ENCODE measurements at places on chromosomes 6 and 20. TPM values are rescaled to one million over a fixed set of nuclear protein-coding genes. Genes with fewer than 3 reads are reported as not detected.
A peak's percentile ranks its signal among the peaks of the same experiment; 100 is the strongest.

OOEP gene
- not detected for total RNA-seq

SSTR4 gene
- not detected for total RNA-seq

OR2B6 gene
- not detected for total RNA-seq

PPP1R14C gene
- 42.3 TPM for total RNA-seq

CDSN gene
- not detected for total RNA-seq

FAM209B gene
- total RNA-seq, result not detected

CTCFL gene
- not detected for total RNA-seq

REM1 gene
- 4.5 TPM for total RNA-seq

E2F1 gene
- total RNA-seq, result 5.5 TPM

SLC22A2 gene
- 0.62 TPM for total RNA-seq

NEDD9 gene
- total RNA-seq, result 50.0 TPM

ABHD16B gene
- total RNA-seq, result not detected

CFB gene
- total RNA-seq, result 7.1 TPM

DNA sequence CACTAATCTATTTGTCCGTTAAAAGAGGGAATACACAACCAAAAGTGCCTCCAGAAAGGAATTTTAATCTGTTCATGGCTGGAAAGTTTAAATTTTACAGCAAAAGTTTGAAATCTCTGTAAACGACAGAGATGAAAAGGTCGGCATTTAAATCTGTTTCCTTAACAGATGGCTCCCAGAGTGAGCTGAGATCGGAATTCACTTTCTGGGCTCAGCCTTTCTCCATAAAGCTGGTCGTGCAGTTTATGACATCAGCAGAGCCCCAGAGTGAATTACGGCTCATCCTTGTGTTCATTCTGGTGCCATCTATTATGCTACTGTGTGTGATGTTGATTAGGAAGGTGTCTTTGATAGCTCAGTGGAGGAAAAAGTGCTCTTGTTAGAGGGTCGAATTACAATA is 117.6 kb upstream of the ZFP64 start:
- no peak for DNase-seq

- no peak for DNase-seq
These were observed 283.9 kb downstream of the TBC1D7 start for GRCh38 chr6:13044390-13044789.

DNA sequence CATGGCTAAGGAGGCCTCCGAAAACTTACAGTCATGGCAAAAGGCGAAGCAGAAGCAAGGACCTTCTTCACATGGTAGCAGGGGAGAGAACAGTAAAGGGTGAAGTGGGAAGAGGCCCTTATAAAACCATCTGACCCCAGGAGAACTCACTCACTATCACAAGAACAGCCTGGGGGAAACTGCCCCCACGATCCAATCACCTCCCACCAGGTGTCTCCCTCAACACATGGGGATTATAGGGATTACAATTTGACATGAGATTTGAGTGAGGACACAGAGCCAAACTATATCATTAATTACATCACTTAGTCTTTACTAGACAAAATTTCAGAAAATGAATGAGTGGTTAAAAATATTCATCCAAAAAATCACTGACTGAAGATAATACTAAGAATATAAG is 453.6 kb downstream of the COL12A1 start:
- no peak for DNase-seq

- DNase-seq, result no peak
These were observed 52.7 kb downstream of the LYRM4 start for GRCh38 chr6:5208057-5208456.

GRCh38 chr6:144189351-144189750 is 39.0 kb downstream of the STX11 start:
- DNase-seq, result peak; percentile 75

DNA sequence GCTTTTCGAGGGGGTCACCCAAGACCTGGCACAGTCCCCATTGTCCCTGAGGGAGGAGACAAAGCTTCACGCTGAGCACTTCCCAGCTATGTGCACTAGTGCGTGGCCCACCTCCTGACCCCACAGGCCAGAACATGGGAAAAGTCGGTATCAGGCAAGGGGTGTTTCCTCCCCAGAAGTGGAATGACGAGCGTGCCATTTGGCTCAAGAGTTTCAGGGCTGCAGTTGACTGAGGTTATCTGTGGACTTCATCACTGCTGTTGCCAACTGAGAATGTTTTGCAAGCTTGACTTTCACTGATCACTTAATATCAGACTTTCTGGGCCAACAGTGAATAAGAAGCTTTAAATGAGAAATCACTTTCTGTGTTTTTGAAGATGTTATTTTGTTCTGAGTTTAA is 137.0 kb upstream of the AFDN start:
- no peak for DNase-seq

DNA sequence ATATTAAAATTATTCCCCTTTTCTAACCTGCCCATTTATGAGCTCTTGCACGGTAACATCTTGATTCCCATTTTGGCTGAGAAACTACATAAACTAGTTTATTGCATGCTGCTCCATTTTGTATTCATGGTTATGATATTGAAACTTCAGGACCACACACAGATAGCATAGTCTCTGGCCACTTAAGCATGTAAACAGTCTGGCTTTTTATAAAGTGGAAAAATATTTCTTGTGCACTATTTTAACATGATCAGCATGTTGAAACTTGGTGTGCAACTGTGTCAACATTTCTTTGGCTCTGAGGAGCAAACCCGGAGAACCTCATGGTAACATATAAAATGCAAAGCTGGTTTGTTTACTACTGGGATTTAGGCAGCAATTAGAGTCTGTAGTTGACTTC is 70.7 kb downstream of the SLX4IP start:
- DNase-seq, result peak; percentile 67

- no peak for DNase-seq
These were observed 69.1 kb downstream of the DST start for GRCh38 chr6:56573624-56574023.

GRCh38 chr6:80441131-80441530 is 334.7 kb downstream of the BCKDHB start:
- no peak for DNase-seq

- DNase-seq, result no peak
These were observed 5.6 kb upstream of the ZNF831 start for GRCh38 chr20:59157961-59158541.

- DNase-seq, result no peak
These were observed 394.4 kb upstream of the CDH4 start for GRCh38 chr20:60857708-60858107.

DNA sequence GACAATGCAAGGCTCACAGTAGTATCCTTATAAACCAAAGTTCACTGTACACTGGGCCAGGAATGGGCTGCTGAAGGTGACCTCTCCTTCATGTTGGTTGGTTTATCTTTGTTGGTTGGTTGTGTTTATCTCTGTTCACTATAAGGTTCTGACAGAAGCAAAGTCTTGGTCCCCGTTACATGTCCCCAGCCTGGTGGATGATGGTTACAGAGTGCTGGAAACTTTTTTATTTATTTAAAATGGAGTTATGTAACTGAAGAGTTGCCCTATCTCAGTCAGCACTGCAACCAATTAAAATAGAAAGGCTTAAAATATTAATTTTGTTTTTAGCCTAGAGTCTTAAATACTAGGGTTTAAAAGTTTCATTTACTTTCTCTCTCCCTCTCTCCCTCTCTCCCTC is 100.6 kb downstream of the SLC16A10 start:
- DNase-seq, result no peak

- peak; percentile 31 for DNase-seq
These were observed 63.2 kb downstream of the PYGB start for GRCh38 chr20:25310921-25311728.

DNA sequence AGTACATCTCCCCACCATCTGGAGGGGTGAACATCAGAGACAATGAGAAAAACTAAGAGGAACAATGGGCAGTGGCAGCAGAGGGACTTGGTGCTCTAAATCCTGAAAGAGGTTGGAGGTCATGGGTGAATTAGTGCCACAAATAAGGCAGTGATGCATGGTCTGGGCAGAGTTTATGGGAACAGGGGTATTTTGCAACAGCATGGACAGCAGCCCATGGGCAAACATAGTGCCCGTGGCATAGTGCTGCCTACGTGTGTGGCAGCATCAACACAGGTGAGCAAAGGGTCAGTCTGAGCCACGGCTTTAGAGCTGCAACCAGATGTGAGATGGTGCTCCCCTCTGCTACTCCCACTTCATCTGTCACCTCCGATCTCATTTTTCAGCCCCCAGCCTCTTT is 459.1 kb upstream of the CITED2 start:
- no peak for DNase-seq

- peak; percentile 10 for DNase-seq
These were observed 534.5 kb downstream of the MAFB start for GRCh38 chr20:40154514-40154913.

GRCh38 chr20:19901226-19901625 is 115.9 kb upstream of the NAA20 start:
- DNase-seq, result no peak

DNA sequence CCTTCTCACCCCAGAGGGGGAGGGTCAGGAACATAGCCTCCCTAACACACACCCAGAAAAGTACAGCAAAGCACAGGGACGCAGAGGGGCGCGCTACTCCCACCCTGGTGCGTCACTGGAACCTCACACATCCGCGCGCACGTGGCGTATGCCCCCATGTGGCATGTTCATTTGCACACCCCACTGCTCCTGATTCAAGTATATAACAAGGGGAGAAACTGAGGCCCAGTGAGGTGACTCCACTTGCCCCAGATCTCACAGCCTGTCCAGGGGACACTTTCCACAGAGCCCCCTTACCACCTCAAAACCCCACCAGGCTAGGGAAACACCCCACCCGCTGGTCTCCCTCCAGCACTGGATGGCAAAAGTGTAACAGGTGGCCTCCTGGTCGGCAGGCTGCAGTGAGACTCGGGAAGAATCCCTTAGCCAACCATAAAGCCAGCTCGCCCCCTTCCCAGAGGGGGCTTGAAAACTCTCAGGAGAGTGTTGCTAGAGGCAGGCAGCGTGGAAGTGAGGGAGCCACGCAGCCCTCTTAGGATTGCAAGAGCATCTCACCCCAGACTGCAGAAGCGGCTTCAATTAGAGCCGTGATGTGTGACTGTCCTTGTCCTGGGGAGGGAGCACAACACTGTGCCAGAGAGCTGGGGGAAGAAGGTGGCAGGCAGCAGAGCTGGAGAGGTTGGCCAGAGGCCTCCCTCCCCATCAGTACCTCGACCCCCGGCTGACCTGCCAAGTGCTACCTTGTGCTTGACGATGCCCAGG is at the start of gene GRM4:
GRM4 (minus strand) TSS at position 67 of the 762 bp plus-strand sequence. CDS start 12,591 bp downstream, outside the sequence.
- DNase-seq, result no peak

DNA sequence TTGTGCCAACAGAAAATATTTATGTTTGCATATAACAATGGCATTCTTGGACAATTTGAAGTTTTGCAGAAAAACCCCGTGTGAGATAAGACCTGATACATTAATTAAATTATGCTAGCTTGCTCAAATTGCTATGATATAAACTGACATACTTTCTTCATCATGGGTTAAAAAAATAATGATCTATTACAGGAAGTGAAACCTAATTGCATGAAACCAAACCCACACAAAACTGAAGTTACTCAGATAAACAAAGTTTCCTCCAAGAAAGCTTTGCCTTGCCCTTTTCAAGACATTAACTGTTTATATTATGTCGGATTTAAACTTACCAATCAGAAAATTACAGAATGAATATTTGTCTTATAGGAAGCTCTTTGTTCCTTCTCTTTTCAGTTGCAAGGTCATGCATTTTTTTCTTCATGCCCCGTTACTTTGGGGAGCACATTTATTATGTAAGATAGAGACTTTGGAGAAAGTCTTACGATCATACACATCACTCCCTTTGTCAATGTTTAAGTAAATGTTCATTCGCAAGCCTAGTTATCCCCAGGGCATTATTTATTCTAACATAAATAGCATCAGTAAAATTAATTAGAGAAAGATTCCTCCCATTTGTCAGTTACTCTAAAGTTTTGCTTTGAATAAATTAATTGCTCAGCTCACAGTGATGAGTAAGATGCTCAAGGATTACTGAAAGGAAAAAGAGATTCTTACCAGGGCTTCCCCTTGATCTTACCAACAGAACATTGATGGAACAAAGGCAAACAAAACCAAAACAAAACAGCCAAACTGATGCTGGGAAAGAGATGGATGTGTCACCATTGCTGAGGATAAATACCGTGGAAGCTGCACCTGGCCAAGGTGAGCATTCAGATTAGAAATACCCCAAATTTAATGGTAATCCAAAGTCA is 14.8 kb upstream of the TMEM244 start:
- no peak for DNase-seq

DNA sequence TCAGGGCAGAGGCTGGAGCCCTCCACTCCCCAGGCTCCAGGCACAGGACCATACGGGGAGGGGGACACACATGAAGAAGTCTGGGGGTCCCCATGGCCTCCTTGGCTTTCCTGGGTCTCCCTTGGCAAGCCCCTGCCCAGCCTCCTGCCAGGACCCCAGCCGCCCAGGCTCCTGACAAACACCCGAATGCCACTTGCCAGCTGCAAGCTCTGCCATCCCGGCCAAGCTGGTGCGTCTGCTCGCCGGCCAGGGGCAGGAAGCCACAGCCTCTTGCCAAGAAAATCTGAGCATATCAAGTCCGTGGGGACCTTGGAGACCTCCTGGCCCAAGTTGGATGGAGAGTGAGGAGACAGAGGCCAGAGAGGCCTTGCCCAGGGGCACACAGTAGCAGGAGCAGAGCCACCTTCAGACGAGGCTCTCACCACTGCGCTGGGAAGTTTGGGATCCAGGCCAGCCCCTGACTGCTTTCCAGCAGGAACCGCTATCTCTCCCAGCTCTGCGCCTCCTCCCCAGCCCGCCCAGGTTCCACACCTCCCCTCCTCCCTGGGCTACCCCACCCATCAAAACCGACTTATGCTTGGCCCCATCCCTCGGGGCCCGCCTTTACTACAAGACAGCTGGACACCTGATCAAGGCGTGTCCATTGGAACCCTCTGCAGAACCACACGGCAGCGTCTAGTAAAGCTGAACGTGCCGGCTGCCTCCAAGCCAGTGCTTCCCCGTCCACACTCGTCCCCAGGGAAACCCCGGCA is 80.2 kb downstream of the GRM4 start:
- peak; percentile 38 for DNase-seq

GRCh38 chr6:551829-552350 is 105.0 kb downstream of the HUS1B start:
- no peak for DNase-seq

GRCh38 chr6:3159805-3160781 is 2.7 kb upstream of the TUBB2A start:
- no peak for DNase-seq

DNA sequence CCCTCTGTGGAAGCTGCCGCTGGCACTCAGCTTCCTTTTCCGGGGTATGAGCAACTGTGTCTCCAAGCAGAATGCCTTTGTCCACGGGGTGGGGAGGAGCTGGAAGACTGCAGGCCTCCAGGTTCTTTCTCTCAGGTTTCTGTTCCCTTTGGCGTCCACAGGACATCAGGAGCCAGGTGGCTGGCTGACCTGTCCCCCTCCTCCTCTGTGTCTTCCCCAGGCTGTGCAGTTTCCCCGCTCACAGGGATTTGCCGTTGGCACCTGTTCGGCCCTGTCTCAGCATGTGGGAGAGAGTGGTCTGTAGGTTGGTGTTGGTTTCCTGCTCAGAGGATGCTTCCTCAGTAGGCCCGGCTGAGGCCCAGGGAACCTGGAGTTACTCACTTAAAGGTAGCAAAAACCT is 43.5 kb downstream of the CDS2 start:
- peak; percentile 17 for DNase-seq

GRCh38 chr20:9068233-9068801 is 570 bp upstream of the PLCB4 start:
- DNase-seq, result peak; percentile 79
